ENCODE measurements at places on chromosomes 11 and 22.

- DNase-seq: peak; percentile 5
These were observed 47.7 kb downstream of the GAB4 start for GRCh38 chr22:16960220-16960883.

DNA sequence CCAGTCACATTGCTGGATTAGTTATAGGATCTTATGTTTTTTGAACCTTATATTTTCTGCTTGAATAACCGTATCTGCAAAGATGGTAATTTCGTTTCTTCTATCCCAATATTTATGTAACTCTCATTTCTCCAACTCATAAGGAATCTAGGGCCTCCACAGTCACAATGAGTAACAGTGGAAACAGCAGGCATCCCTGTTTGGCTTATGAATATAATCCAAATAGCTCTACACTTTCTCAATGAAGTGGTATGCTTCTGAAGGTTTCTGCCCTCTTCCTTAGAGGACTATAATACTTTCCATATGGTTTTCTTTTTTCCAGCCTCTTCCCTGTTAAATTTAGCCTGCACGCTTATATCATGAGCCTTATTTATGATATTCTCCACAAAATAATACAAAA lies 16.5 kb downstream of the ATP6V1E1 start:
- DNase-seq: no peak

GRCh38 chr11:70381872-70382861 lies 16.2 kb upstream of the CTTN start:
- peak; percentile 27 for DNase-seq

GRCh38 chr22:33382436-33382835 lies 324.3 kb upstream of the SYN3 start:
- DNase-seq: no peak

DNA sequence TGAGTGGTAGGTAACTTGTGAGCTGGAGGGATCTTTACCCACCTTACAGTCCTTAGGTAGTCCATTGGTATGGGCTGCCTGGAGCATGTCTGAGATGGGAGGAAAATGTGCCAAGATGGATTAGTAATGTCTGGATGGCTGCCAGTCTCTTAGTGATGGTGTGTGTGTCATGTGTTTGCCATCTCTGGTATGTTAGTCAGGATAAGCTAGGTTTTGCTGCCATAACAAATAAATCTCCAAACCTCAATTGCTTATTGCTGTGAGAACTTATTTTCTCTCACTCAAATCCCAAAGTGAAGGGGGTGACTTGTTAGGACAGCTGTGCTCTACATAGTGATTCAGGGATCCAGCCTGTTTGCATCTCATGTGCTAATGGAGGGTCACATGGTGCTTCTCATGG lies 40.9 kb upstream of the MYEOV start:
- DNase-seq: no peak

- DNase-seq: peak; percentile 75
These were observed 5.5 kb upstream of the NFAM1 start for GRCh38 chr22:42437488-42438292.

DNA sequence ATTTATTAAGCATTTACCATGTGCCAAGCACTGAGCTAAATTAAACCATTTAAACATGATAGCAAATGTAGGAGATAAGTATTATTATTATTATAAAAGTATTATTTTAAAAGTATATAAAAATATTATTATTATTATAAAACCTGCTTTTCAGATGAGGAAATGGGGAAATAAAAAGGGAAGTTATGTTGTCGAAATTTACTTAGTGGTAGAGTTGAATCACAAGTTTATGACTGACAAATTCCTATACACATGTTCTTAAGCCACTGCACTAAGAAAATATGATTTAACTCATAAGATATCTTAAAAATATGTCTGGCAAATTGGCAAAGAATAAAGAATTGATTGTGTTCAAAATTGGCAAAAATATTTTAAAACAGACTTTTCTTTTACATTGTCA lies 53.8 kb downstream of the CASP12 start:
- DNase-seq: no peak

- no peak for DNase-seq
These were observed 3.3 kb downstream of the SERPINH1 start for GRCh38 chr11:75565221-75565814.

DNA sequence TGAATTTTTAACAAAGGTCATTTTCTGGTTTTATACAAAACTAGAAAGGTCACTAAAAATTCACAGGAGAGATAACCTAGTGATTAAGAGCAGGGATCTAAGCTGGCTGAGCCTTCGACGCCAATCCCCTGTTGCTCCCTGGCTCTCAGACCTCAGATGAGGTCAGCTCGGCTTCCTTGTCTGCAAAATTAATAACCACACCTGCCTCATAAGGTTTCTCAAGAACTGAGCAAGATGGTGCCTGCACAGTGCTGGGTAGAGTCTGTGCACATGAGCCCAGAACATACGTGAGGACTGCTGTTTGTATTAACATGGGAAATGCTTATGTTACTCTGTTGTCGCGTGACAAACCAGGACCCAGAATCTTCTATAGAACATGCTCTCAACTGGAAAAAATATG lies 24.4 kb upstream of the CD5 start:
- no peak for DNase-seq

GRCh38 chr11:6438979-6439571 lies 1.7 kb downstream of the HPX start:
- peak; percentile 33 for DNase-seq

GRCh38 chr22:46119093-46119728 lies 31.1 kb upstream of the PPARA start:
- no peak for DNase-seq

- DNase-seq: no peak
These were observed 6.6 kb downstream of the ARHGAP8 start for GRCh38 chr22:44759001-44759400.

GRCh38 chr22:38126928-38127668 lies 16.6 kb upstream of the BAIAP2L2 start:
- peak; percentile 90 for DNase-seq

GRCh38 chr11:112248201-112248600 lies 12.5 kb downstream of the PLET1 start:
- no peak for DNase-seq

GRCh38 chr11:46725338-46726205 lies 6.6 kb downstream of the F2 start:
- DNase-seq: no peak

GRCh38 chr11:78840200-78840599 lies 265.5 kb upstream of the NARS2 start:
- DNase-seq: no peak

DNA sequence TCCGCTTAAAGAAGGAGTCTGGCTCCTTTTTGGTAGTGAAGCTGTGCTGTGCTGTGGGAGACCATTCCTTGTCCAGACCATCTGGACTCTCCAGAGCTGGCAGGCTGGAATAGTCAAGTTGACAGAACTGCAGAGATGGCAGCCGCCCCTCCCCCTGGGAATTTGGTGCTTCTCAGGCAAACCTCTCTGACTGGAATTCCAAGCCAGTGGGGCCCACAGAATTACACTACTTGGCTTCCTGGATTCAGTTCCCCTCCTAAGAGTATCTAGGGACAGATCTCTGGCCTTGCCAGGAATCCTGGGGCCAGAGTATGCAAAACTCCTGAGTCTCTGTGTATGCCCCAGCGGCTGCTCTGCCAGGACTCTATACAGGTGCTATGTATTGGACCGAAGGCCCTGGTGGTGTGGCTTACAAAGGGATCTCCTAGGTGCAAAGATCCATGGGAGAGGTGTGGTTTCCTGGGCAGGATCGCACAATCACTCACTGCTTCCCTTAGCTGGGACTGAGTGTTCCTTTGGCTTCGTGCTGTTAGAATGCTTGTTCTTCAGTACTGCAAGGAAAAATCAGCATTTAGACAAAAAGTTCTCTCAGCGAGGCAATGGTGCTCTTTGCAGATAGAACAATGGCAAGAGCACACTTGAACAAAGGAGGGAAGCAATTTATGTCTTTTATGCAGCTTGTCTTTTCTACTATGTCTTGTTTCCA lies 86.8 kb downstream of the PRMT3 start:
- no peak for DNase-seq

DNA sequence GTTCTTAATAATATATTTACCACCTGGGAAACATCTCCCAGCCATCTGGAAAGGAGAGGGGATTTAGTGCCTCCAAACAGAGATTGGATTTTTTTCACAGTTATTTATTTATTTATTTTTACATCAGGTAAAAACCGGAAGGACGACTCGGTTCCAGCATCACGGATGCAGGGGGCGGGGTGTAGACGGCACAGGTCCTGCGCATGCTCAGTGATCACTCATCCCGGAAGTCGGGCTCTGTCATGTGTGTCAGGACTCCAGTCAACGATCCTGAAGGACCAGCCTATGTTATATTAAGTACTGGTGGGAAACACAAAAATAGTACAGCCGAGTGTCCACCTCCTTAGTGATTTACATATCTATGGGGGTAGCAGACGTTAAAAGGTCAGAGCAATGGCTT lies 467.6 kb downstream of the NTM start:
- DNase-seq: peak; percentile 23

DNA sequence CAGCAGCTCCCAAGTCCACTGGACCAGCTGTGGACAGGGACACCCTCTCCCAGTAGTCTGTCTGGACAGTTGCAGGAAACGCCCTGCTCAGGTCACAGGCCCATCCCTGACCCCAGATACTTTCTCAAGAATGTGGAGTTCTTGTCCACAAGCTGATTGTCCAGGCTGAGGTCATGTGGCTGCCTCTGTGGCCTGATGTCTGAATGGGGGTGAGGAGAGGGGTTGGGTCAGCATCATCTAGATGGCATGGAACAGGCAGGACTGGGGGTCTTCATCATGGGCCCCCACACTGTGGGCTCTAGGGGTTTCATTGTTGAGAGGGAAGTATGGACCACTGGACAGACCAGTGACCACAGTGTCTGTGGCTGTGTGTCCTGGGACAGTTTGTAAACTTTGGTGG lies 1015.0 kb downstream of the TBC1D22A start:
- no peak for DNase-seq

DNA sequence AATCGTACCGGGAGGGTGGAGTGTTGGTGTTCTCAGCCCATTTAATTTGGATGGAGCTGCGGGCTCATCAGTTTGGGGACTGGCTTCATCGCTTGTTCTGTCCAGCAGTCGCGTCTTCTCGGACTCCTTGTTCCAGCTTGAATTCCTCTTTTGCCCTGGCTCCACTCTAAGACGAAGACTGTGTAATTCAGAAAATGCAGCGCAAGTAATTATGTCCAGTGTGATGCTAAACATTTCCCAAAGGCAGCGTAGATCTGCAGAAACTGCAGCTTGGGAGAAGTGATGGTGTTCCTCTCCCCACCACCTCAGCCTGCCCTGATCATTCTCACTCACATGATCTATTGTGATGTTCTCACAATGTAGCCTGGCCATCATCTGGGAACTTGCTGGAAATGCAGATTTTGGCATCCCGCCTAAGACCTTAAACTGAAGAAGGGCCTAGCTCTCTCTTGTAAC lies 666 bp downstream of the SLC25A18 start:
- no peak for DNase-seq

- DNase-seq: peak; percentile 77
These were observed 5.9 kb downstream of the PHOX2A start for GRCh38 chr11:72238040-72238450.

DNA sequence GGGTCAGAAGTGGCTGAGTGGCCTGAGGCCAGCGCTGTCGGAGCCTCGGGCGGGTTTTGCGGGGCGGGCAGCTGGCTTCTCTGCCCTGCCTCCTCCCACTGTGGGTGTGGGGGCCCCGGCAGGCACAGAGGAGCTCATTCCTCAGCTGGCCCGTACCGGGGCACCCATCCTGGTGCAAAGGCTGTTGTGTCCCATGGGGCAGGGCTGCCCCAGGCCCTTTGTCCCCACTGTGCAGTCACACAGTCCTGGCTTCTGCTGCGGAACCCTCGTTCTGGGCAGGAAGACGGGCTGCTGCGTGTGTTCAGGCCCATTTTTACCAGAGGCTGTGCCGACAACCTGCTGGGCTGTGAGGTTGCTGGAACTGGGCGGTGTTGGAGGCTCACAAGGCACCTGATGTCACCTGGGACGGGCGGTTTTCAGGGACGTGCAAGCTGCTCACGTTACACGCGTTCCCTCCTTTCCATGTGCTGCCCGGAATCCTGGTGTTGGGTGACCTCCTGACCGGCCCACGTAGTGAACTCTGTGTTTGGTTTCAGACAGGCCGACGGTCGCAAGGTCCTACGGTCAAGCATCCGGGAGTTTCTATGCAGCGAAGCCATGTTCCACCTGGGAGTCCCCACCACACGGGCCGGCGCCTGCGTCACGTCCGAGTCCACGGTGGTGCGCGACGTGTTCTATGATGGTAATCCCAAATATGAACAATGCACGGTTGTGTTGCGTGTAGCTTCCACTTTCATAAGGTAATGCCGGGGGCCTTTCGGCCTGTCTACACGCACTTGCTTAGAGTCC lies 5.2 kb downstream of the SELENOO start:
- DNase-seq: no peak

GRCh38 chr11:65856689-65857499 lies 1.1 kb downstream of the CFL1 start:
- peak; percentile 61 for DNase-seq

DNA sequence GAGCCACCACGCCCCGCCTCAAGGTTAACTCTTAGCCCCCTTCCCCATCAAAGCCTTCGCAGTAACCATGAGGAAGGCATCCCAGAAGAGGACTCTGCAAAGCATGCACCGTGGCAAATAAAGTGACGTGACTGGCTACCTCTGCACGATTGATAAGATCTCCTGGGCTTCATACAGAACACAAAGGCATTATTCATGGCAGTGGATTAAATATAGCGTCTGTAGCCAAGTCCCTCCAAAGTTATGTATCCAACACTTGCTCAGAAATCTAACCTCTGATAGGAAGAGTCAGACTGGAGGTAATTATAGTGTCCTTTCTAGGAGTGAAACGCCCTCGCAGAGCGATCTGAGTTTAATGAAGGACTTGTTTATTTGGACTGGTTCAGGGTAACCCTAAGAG lies 22.4 kb downstream of the CPT1A start:
- no peak for DNase-seq

- DNase-seq: no peak
These were observed 8.3 kb upstream of the KRTAP5-7 start for GRCh38 chr11:71518506-71519471.

GRCh38 chr22:45848904-45849303 lies 128.1 kb downstream of the WNT7B start:
- no peak for DNase-seq

DNA sequence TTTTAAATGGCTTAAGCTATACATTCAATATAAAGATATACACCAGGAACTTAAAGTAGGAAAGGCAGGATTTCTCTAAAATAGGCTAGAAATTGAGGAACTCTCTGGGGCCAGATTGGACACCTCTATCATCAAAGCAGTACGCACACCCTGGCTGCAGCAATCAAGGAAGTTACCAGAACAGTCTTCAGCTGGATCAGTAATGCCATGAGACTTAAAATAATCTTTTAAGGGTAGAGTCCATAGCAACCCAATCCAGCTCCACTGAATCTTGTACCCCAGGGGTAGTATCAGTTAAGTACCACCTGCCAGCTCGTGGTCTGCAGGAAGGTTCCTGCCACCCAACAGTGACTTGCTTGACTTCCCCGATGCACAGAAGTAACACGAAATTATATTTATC lies 3.0 kb downstream of the RDX start:
- peak; percentile 19 for DNase-seq
